ENCODE measurements at places on chromosomes 2 and 18. TPM values are rescaled to one million over a fixed set of nuclear protein-coding genes. Genes with fewer than 3 reads are reported as not detected.

DNA sequence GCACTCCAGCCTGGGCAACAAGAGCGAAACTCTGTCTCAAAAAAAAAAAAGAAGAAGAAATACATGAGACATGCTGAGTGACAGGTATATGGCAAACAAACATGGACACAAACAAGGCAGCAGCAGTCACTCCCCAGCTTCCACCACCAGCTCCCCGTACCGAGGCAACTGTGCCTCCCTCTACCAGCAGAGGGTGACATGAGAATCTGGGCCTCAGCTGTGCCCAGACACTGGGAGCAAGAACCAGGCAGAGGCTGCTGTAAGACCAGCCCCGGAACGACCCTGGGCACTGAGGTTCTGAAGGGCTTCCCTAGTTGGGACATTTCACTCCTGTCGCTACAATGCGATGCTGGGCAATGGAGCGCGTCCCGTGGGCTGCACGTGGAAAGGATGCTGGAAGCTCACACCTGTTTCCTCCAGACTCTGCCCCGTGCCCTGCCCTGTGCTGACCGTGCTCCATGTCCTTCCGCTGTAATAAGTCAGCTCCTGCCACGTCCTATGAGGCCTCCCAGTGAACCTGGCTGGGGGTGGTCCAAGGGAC lies 37.1 kb downstream of the BOK start:
- DNase-seq, result no peak

- no peak for DNase-seq
Measured at GRCh38 chr2:12391116-12391515, 325.6 kb upstream of the TRIB2 start.

DNA sequence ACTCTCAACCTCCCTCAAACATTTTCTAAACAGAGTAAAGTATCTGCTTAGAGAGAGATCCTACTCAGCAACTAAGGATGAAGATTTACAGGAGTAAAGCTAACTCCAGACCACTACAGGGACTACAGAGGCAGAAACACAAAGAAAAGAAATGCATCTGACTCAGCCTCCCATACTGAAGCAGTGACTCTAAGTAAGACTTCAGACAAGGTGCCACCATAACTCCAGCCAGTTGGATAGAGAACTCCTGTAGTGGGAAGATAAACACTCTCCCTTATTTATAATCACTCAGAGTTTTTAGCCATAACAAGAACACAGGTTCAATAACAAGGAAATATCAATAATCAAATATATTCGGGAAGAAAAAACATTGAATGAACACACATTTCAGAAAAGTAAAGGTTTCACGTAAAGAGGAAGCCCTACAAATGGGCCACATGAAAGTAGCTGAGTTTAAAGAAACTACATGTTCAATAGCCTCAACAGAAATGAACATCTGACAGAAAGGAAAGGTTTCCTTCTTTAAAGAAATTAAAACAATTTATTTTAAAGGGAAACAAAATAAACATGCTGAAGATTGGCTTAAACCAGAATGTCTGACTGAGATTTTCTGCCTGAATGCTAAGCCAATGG lies 519.9 kb downstream of the KCNJ3 start:
- no peak for DNase-seq

DNA sequence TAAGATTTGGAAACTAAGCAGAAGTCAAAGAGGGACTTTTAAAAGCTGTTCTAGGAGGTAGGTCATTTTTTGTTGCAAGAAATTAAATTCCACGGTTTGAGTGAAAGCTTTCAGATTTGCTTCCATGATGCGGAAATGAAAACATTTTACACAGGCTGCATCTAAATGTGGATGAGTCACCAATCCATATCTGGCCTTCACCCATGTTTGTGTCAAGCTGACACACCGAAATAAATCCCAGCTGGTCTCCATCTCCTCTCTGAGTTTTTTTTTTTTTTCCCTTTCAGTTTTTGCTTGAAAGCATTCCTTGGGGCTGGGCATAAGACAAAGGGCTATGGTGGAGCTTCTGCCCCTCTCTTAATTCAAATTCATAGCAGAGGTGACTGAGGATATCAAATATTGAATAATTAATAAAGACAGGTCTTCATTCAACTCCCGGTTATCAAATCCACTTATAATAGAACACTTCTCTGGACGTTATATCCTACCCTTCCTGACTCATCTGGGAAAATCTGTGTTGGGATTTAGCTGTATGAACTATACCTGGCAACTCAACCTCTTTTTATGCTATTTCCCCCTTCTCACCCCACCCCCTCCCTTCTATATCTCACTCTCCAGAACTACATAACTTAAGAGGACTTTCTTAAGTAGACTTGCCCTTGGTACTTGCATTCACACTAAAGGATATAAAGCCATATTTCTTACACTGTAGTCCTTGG lies 558.3 kb upstream of the GCFC2 start:
- DNase-seq, result peak; percentile 51

GRCh38 chr2:128710729-128711128 lies 392.1 kb upstream of the HS6ST1 start:
- DNase-seq, result no peak

DNA sequence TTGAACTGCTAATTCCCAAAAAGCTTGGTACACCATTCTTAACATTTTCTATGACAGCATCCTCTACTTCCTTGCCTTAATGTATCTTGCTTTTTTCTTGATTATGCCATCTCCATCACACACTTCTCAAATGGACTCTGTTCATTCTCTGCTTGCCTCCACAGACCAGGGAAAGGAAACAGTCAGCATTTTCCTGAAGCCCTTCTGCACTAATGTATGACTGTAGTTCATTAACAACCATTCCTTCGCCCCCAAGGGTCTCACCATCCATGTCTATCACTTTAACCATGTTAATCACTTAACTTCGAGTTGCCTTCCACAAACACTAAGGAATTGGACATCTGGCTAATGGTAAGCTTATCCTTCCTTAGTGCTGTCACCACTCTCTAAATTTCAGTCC lies 54.8 kb downstream of the COBLL1 start:
- no peak for DNase-seq

DNA sequence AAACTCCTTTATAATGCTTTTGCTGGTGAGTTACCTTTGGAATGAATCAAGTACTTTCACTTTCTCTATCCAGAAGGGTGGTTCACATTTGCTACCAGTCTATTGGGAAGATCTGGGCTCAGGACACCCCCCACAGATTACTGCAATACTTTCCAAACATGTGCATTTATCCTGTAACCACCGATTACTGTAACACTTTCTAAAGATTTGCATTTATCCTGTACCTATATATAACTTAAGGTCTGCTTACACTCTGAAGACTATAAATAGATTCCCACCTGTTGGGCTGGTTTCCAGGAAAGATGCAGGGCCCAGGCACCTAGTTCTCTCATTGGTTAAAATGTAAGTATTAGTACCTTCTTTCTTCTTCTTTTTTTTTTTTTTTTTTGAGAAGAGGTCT lies 113.0 kb upstream of the NEDD4L start:
- no peak for DNase-seq

UGT1A10 gene
- polyA plus RNA-seq, result not detected

RAB6C gene
- polyA plus RNA-seq, result not detected

CELF4 gene
- polyA plus RNA-seq, result 8.5 TPM

IL1R2 gene
- polyA plus RNA-seq, result 0.40 TPM

All from right lung (tissue), 10 donors.